ENCODE measurements at places on chromosomes 1 and 21.

DNA sequence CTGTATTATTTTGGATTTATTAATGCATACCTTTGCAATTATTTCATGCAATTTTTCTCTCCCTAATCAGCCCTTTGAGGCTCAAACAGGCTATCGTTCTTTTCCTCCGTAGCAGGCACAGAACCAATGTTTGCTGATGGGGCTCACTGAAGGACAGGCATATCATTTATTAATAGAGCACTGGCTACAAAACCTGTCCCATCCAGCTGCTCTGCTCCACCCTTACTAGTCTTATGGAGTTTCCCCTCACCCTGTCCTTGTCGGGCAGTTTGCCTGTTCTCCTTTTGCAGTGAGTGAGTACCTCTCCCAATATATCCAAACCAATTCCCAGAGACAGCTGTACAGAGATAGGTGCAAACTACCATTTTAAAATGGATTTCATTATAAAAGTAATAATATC lies 16.6 kb upstream of the FCAMR start:
- no peak for DNase-seq

- DNase-seq, result no peak
Observed at GRCh38 chr1:103129796-103130195, 21.5 kb upstream of the COL11A1 start.

DNA sequence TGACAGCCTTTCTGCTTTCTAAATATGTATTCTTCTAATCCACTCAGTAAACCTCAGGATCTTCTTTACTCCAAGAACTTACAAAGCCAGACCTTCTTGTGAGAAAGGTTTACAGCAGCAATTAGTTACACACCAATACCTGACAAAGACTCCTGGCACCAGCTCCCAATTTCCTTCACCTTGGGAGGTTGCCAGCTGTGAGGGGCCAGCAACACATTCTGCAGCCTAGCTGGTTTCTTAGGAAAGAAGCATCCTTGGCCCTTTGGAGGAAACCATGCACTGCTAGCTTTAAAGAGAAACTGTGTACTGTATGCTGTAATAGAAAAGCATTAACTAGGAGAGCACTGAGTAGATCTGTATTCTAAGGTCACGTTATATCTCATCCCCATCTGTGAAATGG lies 10.8 kb downstream of the FYB2 start:
- no peak for DNase-seq

DNA sequence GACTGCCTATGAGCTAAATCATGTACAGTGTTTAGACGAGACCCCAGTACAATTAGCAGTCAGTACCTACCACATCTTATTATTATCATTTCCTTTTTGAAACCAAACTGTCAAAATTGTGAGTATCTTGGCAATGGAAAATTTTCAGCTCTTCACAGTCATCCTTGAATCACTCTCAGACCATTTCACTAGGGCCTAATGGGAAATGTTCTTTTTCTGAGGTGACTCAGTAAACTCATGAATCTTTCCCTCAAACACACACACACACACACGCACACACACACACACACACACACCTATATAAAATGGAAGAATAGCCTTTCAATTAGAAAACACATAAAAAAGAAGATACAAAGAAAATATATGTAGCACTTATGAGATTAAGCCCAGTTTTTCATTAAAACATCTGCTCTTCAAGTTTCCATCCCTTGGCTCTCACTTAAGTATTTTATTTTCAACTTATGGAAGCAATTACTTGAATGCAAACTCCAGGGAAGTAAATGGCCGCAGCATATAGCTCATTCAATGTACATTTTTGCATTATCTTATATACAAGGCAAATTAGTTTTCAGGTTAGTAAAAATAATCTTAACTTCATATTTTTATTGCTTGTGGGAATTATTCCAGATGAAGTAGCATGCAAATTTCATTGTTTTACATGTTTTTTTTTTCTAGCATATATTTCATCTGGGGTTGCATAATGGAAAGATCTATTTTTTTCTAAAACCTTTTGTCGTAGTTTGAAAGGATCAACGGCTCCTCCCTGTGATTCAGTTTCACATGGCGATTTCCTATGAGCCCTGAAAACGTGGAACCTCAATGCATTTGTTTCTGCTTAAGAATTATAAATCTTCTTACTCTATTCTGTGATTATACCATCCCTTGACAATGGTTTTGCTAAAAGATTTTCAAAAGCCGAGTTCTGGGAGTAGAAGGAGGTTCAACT lies 46.3 kb upstream of the TMPRSS15 start:
- DNase-seq, result no peak

GRCh38 chr1:43059640-43060574 lies 101.2 kb upstream of the SLC2A1 start:
- DNase-seq, result no peak

- no peak for DNase-seq
Observed at GRCh38 chr21:44526096-44526997, 13.6 kb downstream of the KRTAP10-1 start.

DNA sequence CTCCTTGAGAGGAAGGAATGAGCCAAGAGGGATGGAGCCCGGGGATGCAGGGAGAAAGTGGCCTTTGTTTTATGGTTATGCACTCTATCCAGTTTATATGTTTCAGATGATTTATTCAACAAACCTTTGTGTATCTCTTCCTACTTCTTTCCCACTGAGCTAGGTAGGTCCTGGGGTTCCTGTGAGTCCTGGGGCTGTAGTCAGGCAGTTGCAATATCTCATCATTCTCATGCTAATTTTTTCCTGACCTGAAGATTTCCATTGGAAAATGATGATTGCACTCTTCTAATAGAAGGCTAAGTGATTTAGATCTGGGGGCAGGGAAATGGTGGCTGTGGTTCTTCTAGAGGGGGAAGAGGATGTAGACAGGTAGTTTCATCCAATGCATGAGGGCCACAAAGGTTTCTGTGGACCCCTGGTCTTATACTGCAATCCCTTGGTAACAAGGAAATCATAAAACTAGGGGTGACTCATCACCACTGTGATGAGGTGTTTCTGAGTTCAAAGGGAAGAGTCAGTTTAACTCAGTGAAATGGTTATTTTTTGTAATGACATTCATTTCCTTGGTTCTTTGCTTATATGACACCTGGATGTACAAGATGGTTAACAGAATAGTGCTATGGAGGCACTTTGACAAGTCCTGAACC lies 20.2 kb downstream of the B3GALT5 start:
- peak; percentile 82 for DNase-seq

- no peak for DNase-seq
Observed at GRCh38 chr1:56441601-56442000, 137.8 kb downstream of the PLPP3 start.

DNA sequence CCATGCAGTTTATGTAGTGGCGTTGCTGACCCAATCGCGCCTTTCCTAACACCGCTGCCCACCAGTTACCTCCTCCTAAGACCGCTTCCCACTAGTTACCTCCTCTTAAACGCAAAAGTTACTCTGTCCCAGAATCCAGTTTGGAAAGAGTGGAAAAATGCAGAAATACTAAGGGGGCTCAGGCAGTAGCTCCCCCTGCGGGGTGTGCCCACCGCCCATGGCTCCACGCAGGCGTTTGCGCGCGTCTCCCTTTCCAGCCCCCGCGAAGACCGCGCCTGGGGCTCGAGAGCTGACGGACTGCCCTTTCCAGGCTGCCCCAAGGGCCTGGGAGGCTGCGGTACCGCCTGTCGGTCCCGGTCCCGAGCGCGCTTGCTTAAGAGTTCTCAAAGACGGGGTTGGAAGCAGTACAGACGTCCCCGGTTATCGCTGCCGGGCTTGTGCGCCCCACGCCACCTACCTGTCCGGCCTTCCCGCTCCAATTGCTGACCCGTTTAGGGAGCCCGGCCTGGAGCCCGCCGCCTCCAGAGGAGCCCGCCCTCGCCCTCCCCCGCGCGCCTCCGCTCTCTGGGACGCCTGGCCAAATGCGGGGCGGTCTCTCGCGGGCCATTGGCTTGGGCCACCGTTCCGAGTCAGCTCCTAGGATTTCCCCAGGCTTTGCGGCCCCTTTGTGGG lies 414.1 kb upstream of the ESRRG start:
- DNase-seq, result no peak

DNA sequence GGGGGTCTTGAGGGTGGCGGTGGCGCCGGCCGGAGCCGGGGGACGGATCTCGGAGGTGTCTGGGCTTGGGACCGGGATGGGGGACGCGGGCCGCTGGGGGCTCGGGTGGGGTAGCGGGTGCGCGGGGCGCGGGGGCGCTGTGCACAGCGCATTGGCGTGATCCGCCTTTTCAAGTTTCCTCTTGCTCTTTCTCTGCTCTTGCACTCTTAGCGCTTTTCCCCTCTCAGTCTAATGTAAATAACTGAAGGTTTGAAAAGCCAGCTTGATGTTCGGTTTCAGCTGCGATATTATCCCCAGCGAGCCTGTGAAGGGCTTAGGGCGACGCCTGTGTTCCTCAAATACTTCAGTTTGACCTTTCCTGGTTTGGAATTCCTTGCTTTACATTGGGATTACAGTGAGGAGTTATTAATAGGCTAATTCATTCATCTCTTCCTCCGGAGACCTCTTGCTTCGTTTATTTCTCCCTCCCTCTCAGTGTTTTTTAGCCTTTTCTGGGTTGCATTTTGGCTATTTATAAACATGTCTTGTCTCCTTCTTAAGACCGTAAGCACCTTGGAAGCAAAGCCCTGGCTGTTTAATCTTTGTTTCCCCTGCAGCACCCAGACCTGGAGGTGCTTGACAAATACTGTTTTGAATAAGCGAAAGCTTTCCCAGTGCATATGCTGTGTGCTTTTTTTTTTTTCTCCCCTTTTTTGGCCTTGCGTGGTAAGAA lies 693 bp downstream of the RAB4A start:
- peak; percentile 37 for DNase-seq

DNA sequence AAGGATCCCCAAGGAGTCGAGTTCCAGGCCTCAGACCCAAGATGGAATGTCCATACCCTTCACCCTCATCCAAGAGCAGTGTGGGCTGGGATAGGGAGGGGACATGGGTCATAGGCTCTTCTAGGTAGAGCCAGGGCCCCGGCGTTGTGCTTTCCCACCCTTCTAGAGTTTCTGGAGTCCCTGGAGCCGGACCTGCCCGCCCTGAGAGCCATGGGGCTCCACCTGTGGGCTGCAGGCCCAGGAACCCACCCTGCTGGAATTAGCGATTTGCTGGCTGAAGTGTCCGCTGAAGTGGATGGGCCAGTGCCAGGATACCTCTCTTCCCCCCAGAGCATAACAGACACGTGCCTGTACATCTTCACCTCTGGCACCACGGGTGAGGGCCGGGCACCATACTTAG lies 1.1 kb downstream of the SLC27A3 start:
- no peak for DNase-seq

- no peak for DNase-seq
Observed at GRCh38 chr1:210949039-210949438, 184.9 kb downstream of the KCNH1 start.

DNA sequence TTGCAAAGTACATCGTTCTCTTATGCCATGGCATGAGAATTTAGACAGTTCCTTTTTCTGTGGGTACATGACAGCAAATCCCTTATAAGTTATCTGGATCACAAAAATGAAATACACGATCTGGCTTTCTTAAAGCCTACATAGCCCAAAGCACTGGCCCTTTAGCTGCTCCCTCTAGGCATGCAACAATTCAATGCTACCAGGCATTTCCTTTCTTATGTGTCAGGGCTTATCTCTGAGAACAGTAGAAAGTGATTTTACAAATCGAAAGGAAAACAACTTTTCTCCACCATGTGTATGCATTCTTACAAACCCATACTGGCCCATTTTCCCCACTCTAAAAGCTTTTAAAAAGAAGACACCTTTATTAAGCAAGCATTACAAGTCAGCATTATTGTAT lies 139.7 kb downstream of the GRIK1 start:
- no peak for DNase-seq

- DNase-seq, result no peak
Observed at GRCh38 chr1:168687816-168688215, 41.2 kb downstream of the DPT start.

GRCh38 chr1:1630191-1630964 lies 1.6 kb upstream of the MMP23B start:
- no peak for DNase-seq

GRCh38 chr1:114750780-114751179 lies 7.0 kb downstream of the CSDE1 start:
- DNase-seq, result no peak

- no peak for DNase-seq
Observed at GRCh38 chr1:29525941-29526340, 289.6 kb downstream of the PTPRU start.

- peak; percentile 26 for DNase-seq
Observed at GRCh38 chr1:168312718-168313604, 32.3 kb downstream of the TBX19 start.

DNA sequence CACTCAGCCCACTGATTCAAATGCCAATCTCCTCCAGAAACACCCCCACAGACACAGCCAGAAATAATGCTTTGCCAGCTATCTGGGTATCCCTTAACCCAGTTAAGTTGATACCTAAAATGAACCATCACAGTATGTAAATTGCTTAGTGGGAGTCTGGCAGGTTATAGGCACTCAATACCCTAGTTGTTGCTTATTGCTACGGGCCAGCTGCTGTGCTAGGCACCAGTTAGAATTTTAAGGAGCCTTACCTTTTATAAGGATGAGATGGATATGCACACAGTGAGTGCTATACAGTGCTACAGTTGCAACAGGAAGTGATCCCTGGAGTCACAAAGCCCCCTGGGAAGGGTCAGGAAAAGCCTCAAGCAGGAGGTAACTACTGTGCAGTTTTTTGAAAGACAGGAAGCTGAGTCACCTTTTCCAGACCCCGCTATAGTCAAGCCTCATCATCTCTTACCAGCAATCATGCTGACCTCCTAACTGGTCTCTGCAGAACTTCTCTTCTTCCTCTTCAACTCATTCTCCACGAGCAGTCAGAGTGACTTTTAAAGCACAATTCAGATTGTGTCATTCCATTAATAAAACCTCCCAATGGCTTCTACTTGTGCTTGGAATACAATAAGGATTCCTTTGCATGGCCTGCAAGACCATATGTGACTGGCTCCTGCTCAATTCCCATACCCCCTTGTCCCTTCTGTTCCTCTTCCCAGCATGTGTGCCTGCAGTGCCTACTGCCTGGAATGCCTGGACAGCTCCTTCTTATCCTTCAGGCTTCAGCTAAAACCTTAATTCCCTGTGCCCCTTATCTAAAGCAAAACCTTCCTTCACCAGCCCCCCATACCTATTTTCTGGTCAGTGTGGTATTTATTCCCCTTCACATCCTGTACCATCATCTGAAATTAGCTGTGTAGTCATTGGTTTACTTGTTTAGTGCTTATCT lies 10.4 kb upstream of the TLR5 start:
- DNase-seq, result no peak

- no peak for DNase-seq
Observed at GRCh38 chr21:42223826-42224575, 5.1 kb downstream of the ABCG1 start.

DNA sequence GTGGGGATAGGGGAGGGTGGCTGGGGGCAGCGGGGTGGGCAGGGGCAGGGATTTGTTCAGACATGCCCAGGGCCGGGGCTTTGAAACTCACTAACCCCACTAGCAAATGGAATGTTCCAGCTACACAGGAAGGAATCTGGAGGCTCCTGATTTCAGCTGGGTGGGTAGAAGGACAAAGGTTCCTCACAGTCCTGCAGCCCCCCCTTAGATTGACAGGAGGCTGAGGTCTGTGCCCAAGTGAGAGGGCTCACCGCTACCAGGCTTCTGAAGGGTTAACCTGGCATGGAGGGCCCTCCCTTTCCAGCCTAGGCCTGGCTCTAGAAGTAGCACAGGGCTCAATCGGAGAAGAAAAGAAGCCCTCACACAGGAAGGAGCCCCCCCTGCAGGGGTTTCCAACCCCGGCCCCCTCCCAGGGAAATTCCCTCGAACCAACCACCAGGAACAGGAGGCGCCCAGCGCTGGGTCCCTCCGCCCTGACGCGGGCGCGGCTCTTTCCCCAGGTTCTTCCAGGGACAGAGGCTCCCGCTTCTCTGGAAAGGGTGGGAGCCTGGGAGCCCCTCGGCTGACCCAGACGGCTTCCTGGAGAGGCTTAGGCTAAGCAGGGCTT lies 3.3 kb downstream of the EPHA2 start:
- peak; percentile 69 for DNase-seq

GRCh38 chr1:33390542-33390941 lies 40.4 kb downstream of the PHC2 start:
- no peak for DNase-seq
